ENCODE measurements at places on chromosomes 2 and 18.

- DNase-seq, result peak; percentile 70
These were observed 891 bp upstream of the KHK start for GRCh38 chr2:27085673-27086089.

DNA sequence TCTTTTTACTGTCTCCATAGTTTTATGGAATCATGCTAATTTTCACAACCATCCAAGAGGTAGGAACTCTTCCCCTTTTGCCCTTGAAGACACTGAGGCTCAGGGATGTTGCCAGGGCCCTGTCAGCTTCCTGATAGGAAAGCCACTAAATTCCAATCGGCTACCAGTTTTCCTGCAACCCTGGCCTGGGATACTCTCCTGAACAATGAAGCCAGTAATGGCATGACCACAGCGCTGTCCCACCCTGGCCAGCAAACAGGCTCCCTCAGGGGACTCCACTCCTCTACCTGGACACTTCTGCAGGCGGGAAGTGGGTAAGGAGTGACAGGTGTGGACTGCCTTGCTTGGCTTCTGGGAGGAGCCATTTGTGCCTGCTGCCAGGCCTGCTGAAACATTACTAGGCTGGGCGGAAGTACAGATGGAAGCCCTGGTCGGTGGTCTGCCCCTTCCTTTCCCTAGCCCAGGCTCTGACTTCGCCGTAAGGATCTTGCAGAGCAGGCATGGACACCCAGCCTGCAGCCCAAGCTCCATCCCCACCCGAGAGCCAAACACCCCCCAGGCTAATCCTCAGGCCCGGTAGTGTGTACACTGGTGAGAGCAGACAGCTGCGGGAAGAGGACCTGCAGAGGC is 78.8 kb upstream of the SMAD2 start:
- DNase-seq, result no peak

DNA sequence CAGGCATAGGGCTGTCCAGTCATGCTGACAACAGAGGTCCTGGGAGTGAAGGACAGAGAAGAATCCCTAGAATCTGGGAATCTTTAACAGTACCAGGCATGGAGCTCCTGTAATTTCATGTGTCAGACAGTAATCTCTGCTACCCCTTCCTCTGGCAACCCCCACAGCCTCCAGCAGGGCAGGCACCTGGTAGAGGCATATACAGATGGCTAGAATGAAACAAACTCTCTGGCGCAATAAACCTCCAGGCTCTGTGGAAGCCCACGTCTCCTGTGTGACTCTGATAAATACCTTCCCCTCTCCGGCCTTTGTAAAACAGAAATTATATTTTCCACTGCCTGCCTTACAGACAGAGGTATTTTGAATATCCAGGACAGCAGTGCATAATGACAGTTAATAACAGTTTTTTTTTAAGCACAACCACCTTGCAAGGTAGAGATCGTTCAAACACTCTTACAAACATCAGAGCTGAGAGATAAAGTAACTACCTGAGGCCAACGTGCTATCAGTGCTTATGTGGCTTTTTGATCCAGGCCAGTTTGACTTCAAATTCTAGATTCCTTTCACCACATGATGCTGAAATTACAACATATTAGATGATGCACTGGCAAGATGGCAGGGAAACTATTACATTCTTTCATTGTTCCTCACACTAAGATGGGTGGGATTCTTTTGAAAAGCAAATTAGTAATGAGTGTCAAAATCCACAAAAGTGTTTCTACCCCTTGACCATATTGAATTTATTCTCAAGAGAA is 47.7 kb upstream of the TMEM247 start:
- no peak for DNase-seq

- DNase-seq, result no peak
These were observed 54.0 kb upstream of the STRN start for GRCh38 chr2:37020212-37020886.

- no peak for DNase-seq
These were observed 46.3 kb downstream of the CDC42EP3 start for GRCh38 chr2:37625156-37625555.

- DNase-seq, result no peak
These were observed 100.6 kb upstream of the SMIM21 start for GRCh38 chr18:75527848-75528685.

DNA sequence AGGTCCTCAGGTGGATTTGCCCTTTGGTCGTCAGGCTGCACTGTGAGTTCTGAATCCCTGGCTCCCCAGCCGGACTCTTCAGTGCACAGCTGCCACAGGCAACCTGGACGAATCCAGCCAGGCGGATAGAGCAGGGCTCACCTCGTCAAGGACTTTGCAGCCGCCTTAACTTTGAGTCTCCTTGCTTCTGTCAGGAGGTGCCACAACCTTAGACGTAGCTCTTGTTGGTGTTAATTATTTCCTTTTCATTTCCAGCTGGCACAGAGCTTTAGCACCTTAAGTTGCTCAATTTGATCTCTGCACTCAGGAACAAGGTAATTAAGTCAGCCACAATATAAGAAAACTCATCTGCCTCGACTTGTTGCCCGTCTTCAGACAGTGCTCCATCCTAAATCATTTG is 17.7 kb downstream of the SMIM21 start:
- no peak for DNase-seq

- no peak for DNase-seq
These were observed 6.6 kb downstream of the HPCAL1 start for GRCh38 chr2:10309286-10309685.

GRCh38 chr2:88027697-88028389 is 11.5 kb upstream of the RNU2-63P start:
- DNase-seq, result no peak

DNA sequence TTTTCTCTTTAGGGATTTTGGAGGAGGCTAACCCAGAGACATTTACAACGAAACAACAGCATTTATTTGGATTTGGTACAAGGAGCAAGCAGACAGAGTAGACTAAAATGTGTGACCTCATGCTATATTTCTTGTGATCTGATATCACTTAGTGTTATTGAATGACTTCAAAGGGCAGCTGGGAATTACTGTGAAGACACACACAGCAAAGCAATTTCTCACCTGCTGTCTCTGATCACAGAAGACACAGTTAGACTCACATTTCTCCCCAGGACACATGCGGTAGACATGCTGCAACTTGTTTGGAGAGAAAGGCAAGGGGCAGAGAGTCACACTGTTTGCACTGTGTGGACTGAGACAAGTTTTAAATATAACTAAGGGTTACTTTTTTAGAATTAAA is 67.5 kb downstream of the LTBP1 start:
- no peak for DNase-seq

GRCh38 chr2:101704046-101704466 is 6.5 kb downstream of the MAP4K4 start:
- DNase-seq, result peak; percentile 35

GRCh38 chr18:22170421-22171257 is 1.2 kb downstream of the GATA6 start:
- peak; percentile 18 for DNase-seq

DNA sequence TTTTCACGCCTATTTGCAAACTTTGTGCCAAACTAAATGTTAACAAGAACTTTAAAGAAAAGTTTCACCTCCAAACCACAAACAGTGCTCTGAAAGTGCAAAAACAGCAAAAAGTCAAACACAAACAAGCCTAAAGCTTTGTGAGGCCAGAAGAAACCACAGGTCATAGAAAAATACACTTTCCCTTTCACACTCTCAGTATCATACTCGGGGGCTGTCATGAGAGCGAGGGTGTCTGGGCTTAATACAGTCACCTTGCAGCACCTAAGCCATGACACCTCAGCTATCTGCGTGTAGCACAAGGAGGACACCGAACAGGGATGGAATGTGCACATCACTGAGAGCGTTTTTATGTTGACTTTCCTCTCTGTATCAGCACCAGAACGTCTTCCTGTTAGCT is 26.6 kb upstream of the SEH1L start:
- no peak for DNase-seq

- DNase-seq, result no peak
These were observed 119.2 kb downstream of the ACKR3 start for GRCh38 chr2:236688563-236689392.

DNA sequence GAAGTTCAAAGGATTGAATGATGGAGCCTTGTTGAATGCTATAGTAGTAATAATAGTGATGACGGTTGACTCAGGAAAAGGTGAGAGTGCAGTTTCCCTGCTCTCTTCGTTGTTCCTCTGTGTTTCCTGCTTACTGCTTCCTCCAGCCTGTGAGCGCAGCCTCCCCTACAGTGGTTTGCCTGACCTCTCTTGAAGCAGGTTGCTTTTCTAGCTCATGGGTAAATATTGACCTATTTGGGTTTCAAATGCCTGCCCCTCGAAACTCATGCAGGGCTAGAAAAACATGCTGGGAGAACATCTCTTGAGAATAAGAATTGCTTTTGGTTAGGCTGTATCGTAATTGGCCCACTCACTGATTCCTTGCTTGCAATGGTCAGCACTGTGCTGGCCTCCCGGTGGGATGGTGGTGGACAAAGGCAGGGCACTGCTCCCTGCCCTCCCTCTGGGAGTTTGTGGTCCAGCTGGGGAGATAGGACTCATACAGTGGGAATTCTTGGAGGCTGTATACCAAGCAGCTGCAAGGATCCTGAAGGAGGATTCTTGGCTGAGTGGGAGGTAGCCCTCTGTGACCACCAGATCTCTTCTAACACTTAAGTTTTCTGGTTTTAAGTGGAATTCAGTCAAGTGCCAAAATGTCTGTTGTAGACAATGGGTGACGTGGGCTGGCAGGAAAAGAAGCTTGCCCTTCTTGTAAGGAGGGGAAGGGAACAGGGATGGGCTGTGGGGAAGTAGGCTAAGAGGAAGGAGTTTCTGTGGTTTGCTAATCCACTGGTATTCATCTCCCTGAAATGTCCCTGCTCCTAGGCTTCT is 5.4 kb upstream of the RNF181 start:
- DNase-seq, result no peak

DNA sequence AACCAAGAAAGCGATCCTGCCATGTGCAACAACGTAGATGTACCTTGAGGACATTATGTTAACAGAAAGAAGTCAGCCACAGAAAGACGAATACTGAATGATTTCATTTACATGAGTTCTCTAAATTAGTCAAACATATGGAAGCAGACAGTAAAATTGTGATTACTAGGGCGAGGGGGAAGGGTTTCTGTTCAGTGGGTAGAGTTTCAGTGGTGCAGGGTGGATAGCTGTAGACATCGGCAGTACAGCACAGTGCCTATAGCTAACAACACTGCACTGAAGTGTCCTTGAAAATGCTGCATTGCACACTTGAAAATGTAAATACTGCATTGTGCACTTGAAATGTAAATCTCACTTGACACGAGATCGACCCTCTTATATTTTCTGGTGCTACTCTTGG is 275.3 kb downstream of the GALR1 start:
- DNase-seq, result no peak

DNA sequence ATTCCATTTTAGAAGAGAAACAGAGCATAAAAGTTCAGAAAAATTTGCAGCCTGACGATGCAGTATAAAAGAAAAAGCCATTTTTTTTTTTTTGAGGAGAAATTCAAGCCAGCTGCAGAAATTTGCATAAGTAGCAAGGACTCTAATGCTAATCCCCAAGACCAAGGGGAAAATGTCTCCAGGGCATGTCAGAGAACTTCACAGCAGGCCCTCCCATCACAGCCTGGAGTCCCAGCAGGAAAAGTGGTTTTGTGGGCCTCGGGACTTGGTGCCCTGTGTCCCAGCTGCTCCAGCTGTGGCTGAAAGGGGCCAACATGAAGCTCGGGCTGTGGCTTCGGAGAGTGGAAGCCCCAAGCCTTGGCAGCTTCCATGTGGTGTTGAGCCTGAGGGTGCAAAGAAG is 325.3 kb upstream of the HNMT start:
- no peak for DNase-seq

DNA sequence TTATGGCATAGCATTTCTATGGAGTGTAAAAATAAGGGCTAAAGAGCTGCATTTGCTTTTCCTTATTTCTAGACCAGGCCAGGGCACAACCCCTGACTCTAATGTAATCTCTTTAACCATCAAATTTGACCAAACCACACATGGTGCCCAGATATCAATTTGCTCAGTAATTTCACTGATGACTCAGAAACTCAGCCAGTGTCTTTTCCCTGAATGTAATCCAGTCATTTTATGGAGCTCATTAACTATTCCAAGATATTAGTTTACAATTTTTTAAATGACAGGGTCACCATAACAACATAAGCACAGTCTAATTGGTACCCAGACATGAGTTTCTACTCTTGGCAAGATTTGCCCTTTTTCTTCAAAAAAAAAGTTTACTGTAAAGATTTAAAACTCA is 270.8 kb upstream of the AGAP1 start:
- DNase-seq, result no peak

DNA sequence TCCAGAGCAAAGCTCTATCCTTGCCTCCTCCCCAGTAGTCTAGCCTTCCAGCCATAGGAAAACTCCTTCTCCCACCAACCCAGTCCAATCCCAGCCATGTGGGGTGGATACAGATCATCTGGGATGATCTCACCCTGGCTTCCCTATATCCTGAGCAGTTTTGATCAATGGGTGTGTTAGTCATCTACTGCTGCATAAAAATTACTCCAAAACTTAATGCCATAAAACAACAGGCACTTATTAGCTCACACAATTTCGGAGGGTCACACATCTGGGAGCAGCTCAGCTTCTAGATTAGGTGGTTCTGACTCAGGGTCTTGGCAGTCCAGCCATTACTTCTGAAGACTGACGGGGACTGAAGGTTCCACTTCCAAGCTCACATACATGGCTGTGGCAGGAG is 190.4 kb downstream of the SPP2 start:
- no peak for DNase-seq

GRCh38 chr2:46574457-46575355 is 95.3 kb downstream of the TMEM247 start:
- no peak for DNase-seq

DNA sequence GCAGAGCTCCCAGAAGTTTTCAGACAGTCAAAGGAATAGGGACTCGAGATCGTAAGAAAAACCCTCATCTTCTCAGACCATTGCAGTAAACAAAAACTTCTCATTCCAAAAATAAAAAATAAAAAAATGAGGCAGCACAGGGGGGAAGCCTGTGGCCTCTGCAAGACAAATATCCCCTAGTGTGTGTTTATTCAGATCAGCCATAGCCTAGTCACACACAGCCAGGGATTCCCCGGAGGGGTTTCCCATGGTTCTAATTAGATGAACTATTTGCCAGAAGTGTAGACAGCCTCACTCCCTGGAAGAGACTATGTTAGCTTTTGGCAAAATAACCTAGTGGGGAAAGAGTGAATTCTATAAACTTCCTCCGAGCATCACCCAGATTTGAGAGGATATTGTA is 122.9 kb upstream of the KLF7 start:
- no peak for DNase-seq

Data from SK-MEL-5 (cell line).